OCI-LY7 (cell line): ENCODE measurements at places on chromosomes 3 and 15.

DNA sequence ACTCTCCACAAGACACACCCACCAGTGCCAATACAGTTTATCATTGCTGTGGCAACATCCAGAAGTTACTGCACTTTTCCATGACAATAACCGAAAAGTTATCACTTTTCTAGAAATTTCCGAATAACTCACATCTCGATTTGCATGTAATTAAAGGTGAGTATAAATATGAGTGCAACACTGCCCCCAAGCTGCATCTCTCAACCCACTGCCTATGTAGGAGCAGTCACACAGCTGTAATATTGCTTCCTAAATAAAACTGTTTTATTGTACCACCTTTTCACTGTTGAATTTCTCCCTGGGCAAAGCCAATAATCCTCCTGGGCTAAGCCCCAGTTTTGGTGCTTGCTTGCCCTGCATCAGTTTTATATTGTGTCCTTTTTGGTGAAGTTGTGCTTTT lies 601.0 kb upstream of the EPHA6 start:
- DNase-seq: no peak

- DNase-seq: no peak
These were observed 24.8 kb upstream of the RIOX2 start for GRCh38 chr3:97996988-97997387.

DNA sequence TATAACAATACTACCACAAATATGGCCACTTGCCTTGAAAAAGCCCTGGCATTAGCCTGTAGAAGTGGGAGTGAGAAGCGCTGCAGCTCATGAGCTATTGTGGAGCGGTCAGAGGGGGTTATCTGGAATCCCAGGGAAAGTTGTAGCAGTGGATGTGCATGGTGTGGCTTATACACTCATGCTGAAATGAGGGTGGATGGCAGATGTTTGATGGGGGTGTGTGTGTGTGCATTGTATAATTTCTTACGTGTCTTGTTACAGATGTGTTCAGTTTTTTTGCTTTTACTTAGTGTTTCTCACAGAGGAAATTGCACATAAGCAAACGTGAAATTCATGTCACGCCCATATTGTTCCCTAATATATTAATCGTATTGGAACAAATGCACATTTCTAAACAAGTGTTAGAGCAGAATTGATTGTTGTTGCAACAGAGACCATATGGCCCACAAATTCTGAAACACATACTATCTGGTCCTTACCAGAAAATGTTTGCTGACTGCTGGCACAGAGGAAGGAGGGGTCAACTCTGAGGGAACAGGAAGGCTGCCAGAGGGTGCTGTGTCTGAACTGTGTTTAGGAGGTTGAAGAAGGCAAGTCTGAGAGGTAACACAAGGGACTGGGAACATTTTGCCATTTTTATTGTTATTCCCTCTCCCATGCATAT lies 200.0 kb upstream of the CFAP20DC start:
- no peak for DNase-seq

GRCh38 chr3:139339219-139339906 lies 4.5 kb upstream of the MRPS22 start:
- no peak for DNase-seq

DNA sequence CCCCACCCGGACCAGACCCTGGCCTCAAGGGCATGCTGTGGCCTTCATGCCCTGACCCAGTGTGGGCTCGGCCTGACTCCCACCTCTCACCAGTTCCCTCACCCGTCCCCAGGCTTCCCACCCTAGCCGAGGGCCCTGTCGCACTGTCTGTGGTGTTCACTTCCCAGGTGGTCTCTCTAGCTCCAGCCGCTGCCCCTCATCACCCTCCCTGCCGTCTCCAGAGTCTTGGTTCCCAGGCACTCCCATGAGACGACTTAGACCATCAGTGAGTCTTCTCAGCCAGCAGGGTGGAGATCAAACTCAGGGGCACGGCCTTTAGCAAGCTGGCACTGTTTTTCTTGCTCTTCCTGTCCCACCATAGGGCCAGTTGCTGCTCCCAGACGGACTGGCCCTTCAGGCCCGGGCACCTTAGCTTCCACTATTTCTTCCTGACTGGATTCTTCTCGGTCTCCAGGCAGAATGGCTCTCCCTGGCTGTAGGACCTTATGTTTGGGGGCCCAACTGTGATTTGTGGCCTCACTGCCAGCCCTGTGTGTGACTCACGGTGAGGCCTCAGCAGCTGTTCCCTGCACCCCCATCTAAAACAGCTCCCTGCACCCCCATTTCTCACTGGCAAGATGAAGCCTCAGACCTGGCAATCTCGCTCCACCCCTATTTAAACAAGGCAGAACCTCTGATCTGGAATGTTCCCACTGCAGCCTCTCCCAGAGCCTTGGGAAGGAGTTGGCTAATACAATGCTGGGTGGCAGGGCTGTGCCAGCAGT lies 9.4 kb upstream of the PCSK6 start:
- no peak for DNase-seq

DNA sequence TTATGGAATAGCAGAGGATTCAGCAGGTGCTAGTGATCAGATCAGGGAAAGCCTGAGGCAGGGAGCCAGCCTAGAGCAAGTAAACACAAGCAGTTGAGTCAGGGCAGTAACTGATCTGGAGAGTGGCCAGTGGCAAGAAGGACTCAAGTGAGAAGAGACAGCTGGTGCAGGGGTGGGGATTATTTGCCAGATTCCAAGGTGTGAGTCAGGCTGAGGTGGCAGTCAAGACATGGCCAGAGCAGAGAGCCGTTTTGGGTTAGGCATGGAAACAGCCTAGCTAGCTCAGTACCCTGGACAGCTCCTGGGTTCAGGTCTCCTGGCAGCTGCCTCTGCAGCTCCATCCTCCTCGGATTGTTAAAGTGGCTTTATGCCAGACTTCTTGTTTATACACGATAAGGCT lies 281.9 kb upstream of the ONECUT1 start:
- DNase-seq: peak; percentile 33

DNA sequence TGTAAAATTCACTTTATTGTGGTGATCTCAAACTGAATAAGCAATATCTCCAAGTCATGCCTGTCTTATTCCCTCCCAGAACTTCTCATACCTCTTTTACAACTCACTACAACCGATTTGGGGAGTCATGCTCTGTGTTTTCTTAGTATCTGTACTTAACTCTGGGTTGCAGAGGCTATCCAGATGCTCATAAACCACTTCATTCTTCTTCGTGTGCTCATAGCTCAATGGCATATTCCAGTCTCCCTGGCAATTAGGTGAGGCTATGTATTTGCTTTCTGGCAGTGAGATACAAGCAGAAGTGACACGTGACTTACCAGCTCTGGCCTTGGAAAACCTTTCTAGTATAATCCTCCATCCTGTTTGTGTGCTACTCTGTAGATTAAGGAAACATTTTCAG lies 360.9 kb downstream of the ZNF385D start:
- DNase-seq: no peak

DNA sequence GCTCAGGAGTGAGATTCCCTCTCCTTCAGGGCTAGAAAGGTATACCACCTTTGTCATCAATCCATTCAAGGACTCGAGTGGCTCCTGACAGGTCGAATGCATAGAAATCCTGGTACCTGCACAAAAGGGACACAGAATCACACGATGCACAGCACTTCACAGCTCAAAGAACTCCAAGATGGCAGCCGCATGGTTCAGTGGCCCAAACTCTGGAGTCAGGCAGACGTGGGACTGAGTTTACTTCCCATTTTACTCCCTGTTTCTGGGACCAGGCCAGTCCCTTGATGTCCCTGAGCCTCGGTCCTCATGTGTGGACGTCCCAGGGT lies 536 bp downstream of the WDR73 start:
- DNase-seq: no peak

DNA sequence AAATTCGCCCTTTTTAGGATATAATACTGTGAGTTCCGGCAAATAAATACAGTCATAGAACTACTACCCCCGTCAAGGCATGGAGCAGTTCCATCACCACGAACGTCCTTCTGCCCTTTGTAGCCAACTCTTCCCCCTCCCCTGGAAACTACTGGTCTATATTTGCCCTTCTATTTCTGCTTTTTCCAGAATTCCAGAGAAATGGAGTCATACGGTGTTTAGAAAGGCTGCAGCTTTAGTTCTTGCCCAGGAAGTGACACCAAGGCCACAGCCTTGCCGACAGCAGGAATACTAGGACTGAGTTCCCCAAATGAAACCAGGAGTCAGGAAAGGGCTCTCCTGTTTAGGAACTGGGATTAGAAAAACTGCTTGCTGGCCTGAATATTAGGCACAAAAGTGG lies 291.2 kb downstream of the FAM43A start:
- DNase-seq: no peak

DNA sequence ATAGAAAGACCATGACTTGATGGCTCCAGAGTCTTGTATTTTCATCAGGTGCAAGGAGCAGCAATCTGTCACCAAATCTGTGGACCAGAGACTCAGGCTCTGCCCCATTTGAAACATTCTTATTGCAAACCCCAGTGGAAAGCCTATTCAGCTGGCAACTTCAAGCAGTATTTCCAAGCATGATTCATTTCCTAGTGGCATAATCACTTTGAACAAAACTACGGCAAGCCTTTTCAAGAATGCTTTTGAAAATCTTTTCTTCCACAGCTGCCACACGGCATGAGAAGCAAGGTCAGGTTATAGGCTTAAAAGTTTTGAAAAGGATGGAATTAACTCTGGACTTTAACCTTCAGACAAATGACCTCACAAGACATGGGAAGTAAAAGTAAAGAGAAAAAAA lies 122.0 kb upstream of the BFSP2 start:
- DNase-seq: no peak

GRCh38 chr3:194615226-194615625 lies 18.0 kb downstream of the TMEM44 start:
- DNase-seq: no peak

DNA sequence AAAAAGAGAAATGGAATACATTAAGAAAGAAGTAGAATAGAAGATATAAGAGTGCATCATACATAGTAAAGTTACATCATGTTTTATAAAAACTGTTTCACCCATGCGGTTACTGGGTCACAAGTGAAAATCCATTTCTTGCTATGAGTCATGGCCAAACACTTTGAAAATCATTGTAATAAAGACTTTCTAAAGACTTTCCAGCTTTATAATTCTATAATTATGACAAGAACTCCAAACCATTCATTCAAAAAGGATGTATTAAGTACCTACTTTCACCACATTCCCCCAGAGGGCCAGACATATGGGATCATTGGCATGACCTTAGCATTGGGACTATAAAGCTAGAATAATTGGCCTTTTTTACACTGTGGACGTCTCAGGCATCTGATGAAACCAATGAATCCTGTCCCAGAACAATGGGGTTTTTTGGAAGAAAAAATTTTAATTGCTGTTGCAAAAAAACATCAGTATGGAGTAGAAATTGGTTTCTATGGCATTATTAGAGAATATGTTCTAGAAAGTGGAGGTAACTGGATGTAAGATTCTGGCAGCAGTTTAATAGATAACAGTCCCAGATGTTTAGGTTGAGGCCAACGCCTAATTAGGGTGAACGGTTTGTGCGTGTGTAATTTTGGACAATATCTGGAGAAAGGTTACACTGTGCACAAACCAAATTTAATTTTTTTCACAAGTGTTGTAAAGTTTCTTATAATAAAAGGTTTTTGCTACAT lies 3.3 kb upstream of the SKIC8 start:
- no peak for DNase-seq

- DNase-seq: no peak
These were observed 30.8 kb upstream of the ARF4 start for GRCh38 chr3:57627976-57628375.

GRCh38 chr3:13839726-13840340 lies 40.0 kb downstream of the WNT7A start:
- no peak for DNase-seq

DNA sequence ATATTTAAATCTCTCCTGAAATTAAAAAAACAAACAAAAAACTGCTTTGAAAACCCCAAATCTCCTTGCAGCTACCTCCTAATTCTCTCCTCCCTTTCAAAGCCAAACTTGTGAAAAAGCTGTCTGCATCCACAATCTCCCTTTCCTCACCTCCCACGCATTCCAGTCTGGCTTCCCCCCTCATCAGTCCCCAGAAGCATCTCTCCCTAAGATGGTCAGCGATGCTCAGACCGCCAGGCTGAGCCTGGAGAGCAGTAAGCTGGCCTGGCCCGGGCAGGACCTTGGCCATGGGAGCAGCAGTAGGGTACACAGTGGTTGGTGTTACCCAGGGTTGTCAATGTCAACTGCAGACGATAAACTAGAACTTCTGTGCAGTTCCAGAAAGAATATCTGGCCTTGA lies 32.9 kb upstream of the BLM start:
- DNase-seq: no peak

GRCh38 chr3:150149651-150150051 lies 179.0 kb upstream of the PFN2 start:
- no peak for DNase-seq

GRCh38 chr15:47720555-47720954 lies 3.2 kb downstream of the SEMA6D start:
- DNase-seq: no peak

DNA sequence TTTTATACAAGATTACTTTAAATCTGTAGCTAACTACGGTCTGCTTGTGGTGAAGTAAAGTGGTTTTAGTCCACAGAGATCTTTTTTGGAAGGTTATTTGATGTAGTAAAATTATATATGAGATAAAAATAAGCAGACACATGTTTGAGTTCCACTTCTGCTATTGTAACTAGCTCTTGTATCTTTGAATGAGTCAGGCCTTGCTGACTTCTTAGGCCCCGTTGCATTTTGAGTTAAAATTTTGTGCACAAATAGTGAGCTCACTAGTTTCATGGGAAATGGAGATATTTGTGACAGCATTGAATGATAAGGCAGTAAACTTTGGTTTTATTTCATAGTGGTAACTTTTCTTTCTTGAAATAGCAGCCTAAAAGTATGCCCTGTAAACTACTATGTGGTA lies 42.6 kb downstream of the ARIH1 start:
- DNase-seq: peak; percentile 10

GRCh38 chr15:95176794-95177577 lies 945.6 kb downstream of the MCTP2 start:
- no peak for DNase-seq

- DNase-seq: no peak
These were observed 611.4 kb upstream of the NAALADL2 start for GRCh38 chr3:174247687-174248152.

- no peak for DNase-seq
These were observed 156.8 kb downstream of the RBPMS2 start for GRCh38 chr15:64618540-64618939.

DNA sequence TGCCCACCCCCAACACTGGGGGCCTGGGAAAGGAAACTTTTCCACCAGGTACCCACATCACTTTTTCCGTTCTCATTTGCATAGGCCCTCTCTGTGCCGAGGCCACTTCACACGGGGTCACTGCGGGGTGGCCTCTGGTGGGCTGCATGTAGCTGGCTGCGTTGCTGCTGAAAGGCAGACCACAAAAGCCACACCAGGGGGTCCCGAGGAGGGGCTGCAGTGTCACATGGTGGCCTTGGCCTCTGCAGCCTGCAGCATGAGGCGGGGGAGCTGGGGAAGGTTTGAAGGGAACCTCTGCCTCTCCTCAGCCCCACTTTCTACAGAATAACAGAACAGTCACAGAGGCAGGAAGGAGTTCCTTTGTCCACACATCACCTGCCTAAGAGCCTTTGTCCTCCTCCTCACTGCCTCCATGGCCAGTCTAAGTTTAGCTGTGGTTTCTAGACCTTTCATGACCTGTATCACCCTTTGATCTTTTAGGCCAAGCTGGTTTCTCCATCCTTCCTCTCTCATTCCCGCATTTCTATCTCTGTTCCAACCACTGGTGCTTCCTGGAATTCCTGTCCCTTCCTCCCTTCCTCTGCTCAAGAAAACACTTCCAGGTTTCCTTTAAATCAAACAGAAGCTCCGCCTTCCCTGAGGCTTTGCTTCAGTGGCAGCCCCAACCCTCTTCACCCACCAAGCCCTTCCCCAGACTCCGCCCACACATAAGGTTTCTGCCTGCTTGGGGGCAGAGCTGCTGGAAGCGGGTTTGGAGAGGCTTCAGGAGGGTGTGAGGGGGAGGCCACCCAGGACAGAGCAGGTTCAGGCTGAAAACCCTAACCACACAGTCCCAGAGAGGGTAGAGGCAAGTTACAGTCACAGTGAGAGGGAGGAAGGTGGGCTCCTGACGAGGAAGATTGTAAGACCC lies 150.7 kb upstream of the TLE3 start:
- DNase-seq: no peak
